NCI-H1105 treated with DMSO at 0.1 percent for 48 hours (cell line): ENCODE measurements at places on chromosomes 16 and 17.
A peak's percentile ranks its signal among the peaks of the same experiment; 100 is the strongest.

- DNase-seq = no peak
Measured at GRCh38 chr16:66382966-66383299, 16.4 kb downstream of the CDH5 start.

- no peak for DNase-seq
Measured at GRCh38 chr17:29046473-29046839, 3.5 kb downstream of the PIPOX start.

DNA sequence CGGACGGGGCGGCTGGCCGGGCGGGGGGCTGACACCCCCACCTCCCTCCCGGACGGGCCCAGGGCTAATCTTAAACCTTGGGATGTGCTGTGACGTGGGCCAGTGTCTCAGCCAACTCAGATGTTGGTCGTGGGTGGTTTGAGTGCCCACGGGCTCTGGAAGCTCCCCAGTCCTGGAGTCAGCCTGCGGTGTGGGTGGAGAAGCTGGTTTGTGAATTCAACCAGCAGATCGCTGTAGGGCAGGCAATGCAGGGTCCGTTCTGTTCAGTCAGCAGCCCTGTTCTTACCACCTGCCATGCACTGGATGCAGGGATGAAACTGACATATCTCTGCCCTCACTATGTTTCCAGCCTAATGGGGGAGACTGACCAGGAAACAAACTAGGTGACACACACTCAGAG, 8.0 kb upstream of the ZNF500 start:
- DNase-seq = no peak

DNA sequence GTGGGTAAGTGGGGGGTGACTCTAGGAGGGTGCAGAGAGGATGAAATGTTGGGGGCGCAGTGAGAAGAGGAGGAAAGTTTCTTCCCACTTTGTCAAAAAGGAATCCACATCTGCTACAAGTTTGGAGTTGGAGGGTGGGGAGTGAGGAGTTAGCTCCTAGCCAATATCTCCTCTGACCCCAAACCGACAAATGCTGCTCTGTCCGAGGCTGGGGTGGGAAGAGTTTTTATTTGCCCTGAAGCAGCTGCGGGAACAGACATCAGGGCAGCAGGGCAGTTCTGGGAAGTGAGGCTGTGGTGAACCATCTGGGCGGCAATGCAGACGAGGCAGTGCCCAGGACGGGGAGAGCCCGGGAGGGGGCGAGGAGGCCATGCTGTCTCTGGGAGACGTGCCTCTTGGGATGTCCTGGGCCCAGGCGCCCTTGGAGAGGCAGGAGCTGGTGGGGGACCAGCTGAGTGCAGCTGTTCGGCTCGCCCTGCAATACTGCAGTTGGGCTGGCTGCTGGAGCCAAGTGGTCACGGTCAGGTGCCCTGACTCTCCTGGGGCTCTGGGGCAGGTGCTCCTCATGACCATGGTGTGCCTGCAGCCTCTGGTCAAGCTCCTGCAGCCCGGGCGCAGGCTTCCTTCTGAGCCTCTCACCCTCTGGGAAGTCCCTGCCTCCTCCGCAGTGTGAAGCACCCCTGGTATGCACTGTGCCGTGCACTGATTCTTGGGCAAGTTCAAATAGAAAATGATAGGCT, 6.4 kb upstream of the SOCS3 start:
- no peak for DNase-seq

DNA sequence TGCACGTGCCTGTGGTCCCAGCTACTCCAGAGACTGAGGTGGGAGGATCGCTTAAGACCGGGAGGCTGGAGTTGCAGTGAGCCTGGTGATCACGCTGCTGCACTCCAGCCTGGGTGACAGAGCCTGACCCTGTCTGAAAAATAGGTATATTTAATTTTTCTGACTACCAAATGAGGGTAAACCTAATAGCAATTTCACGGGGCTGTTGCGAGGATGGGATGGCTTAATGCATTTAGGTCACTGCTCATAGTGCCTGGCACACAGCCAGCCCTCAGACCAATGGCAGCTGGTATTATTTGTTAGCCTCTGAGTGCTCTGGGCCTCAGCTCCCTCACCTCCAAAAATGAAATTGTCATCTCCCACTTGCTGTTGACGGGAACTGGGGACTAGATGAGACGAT, 5.9 kb upstream of the CDIP1 start:
- DNase-seq = no peak

- DNase-seq = no peak
Measured at GRCh38 chr17:5194346-5194745, 2.7 kb upstream of the ZNF594 start.

DNA sequence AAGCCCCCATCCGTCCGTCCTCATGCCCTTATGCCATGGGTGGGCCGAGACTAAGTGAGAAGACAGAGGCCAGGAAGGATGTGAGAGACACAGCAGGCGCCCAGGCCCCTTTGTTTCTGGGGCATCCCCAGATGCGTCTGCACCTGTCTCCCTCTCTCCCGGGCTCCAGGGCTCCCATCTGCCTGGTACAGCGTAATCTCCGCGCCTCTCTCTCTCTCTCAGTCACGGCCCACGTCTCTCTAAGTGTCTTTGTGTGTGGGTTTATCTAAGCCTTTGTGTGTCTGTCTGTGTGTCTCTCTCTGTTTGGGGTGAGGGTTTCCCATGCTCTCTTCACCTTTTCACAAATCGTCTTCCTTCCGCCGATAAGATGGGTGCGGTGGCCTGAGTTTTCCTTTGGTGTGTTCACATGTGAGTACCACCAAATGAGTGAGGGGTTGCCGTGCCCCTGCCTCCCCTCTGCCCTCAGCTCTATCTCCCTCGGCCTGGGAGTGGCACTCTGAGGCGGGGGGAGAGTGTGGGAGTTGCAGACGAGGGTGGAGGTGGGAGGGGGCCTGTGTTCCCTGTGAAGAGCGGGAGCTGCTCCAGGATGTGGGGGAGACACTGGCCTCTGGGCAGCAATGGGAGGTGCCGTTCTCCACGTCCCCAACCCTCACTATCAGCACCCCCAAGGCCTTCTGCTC, 25.8 kb upstream of the ABCC3 start:
- peak; percentile 43 for DNase-seq

- no peak for DNase-seq
Measured at GRCh38 chr17:64399767-64400156, 9.1 kb upstream of the PECAM1 start.

DNA sequence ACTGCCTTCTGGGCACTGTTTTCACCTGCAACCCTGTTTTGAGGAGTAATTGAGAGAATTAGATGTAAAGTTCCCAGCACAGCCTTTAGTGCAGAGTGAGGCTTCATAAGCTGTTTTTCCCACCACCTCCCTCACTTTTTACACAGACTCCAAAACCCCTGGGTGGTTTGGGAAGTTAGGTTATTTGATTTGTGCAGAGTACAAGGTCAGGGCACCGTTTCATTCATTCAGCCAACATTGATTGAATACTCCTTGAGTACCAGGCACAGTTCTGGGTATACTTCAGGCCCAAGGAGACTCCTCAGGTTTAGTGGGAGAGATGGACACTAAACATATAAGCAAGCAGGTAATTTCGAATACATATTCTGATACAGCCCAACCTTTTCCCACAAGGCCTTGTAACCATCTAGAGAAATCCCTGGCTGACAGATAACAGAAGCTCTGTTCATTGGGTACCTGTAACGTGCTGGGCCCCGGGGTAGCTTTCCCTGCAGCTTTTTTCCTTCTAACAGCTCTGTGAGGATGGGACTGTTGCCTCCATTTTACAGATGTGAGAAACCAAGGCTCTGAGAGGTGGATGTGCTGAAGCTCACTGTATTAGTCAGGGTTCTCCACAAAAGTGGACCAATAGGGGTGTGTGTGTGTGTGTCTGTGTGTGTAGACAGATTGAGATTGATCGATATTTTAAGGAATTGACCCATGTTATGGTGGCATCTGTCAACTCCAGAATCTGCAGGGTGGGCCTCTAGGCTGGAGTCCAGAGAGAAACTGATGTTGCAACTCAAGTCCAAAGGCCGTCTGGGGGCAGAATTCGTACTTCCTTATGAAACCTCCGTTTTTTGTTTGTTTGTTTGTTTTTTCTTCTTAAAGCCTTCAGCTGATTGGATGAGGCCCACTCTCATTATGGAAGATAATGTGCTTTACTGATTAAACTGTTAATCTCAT, 234.7 kb downstream of the SNX29 start:
- no peak for DNase-seq

GRCh38 chr16:77833921-77834634, 45.7 kb downstream of the VAT1L start:
- DNase-seq = no peak

- no peak for DNase-seq
Measured at GRCh38 chr17:72863526-72864211, 228.8 kb downstream of the SLC39A11 start.

DNA sequence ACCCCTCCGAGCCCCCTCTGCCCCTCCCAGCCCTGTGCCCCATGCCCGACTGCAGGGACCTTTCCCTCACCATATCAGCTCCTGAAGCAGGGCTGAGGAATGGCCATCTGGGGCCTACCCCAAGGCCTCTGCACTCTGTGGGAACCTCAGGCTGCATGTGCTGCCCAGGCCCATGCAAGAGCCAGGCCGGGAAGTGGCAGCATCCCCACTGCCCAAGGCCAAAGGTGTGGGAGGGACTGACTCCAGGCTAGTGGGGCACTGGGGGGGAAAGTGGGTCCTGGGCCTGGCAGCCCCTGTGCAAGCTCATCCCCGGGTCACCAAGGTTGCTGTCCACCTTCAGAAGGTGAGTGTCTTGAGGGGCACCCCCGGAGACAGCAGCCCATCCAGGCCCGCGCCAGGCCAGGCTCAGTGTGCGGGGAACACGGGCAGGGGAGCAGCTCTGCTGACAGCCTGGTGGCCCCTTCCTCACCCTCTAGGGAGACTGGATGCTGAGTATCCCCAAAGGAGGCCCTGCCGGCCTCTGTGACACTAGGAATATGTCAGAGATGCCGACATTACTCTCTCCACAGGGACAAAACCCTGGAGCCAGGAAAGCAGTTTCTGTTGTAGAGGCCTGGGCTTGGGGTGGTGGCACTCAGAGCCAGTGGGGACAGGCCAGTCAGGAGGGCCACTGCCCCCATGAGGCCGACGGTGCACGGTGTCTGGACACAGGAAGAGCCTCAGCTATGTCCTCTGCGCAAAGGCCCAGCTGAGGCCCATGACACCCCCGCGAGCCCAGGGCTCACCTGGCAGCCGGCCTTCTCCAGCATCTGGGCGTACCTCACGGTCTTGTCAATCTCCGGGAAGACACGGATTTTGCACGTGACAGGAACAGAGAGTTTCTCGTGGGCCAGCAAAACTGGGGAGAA, 3.3 kb downstream of the DUS1L start:
- DNase-seq = no peak

DNA sequence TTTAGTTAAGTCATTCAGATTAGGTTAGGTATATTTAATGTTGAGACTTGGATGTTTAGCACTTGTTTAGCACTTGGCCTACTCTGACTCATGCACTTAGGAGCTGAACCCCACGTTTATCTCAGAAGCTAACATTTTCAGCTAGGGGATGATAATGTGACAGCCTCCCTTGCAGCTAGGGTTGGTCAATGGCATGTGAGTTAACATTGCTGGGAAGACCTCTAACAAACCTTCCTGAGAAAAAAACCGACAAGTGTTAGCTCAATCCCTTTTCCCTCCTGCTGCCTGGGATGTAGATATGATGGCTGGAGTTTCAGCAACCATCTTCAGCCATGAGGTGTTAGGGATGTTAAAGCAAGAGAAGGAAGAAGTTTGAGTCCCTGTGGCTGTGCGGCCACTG, 185.0 kb upstream of the FOXF1 start:
- DNase-seq = no peak

GRCh38 chr16:65481956-65482355, 360.1 kb upstream of the CDH11 start:
- DNase-seq = no peak

DNA sequence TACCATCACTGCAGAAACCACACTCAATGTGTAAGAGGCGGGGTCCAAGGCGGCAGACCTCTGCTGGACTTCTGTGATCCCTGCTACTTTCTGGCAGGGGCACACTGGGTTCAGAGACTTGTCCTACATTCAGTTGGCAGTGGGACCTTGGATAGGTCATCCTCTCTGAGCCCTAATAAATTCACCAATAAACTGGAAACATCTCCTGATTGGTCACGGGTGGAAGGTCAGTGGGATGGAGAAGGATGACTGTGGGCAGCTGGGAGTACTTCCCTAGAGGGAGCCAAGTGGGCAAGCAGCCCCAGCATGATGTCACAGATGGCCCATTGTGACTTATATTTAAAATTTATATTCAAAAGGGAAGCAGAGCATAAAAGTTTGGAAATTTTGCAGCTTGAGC, 49.7 kb downstream of the RNF112 start:
- no peak for DNase-seq

- DNase-seq = no peak
Measured at GRCh38 chr17:78472035-78472905, 93.8 kb downstream of the PGS1 start.

DNA sequence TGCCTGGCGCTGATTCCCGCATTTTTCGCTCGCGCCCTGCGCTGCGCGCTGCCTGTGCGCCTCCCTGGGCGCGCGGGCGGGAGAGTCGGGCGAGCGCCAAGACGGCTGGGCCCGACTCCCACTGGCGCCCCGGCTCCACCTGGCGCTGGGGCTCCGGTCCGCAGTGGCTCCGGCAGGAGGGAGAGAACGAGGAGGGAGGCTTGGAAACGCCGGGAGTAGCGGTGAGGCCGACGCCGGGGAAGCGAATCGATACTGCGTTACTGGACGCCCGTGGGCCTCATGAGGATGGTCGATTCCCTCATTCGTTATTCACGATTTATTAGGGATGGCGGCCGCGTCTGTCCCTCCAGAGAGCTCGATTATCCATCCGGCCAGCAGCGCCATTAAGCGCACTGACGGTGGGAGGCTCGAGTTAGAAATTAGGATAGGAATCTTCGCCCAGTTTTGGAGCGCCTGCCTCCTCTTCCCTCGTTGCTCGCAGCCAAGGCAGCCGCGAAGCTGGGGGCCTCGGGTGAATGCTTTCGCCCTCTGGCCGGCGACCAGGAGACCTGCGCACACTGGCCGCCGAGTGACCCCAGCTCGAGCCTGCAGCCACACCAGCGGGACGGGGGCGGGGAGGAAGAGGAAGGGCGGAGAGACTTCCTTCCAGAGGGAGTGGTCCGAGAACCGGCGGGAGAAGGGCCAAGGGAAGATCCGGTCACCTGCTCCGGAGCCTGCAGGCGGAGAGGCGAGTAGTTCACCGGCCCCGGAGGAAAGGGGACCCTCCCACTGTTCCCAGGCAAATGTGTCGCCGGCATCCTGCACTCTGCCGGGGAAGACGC, 1.3 kb upstream of the PCGF2 start:
- peak; percentile 63 for DNase-seq

GRCh38 chr17:47203984-47204721, 5.0 kb upstream of the MYL4 start:
- DNase-seq = no peak

- no peak for DNase-seq
Measured at GRCh38 chr17:78381601-78382232, 3.3 kb downstream of the PGS1 start.

- no peak for DNase-seq
Measured at GRCh38 chr17:11832401-11833137, 164.7 kb downstream of the ZNF18 start.

GRCh38 chr16:364595-365491, 5.5 kb downstream of the MRPL28 start:
- DNase-seq = no peak
